H9 (cell line): ENCODE measurements at places on chromosomes 1 and 21. TPM values are rescaled to one million over a fixed set of nuclear protein-coding genes. Genes with fewer than 3 reads are reported as not detected.

Gene TNFRSF8
- 2.9 and 3.2 TPM in 2 replicates for total RNA-seq

Gene IGSF9
- total RNA-seq = 11.3 and 12.3 TPM in 2 replicates

Gene ATP8B2
- 37.6 and 38.7 TPM in 2 replicates for total RNA-seq

Gene IFI16
- total RNA-seq = 2.9 and 3.4 TPM in 2 replicates

Gene RAB7B
- total RNA-seq = 0.68 and 0.83 TPM in 2 replicates

Gene S100A5
- not detected in 2 replicates for total RNA-seq

Gene TTC22
- 0.55 and 0.59 TPM in 2 replicates for total RNA-seq

Gene TMEM125
- total RNA-seq = 19.1 and 19.6 TPM in 2 replicates

Gene NCAM2
- total RNA-seq = 2.2 and 2.6 TPM in 2 replicates

Gene CD164L2
- 1.2 and 1.5 TPM in 2 replicates for total RNA-seq

GRCh38 chr1:113072141-113072756, 749 bp upstream of the LRIG2 start:
- no peak for DNase-seq

GRCh38 chr1:21106238-21106637, 70.5 kb downstream of the EIF4G3 start:
- DNase-seq = no peak

GRCh38 chr1:187605736-187606135, 777.0 kb downstream of the PLA2G4A start:
- DNase-seq = no peak

DNA sequence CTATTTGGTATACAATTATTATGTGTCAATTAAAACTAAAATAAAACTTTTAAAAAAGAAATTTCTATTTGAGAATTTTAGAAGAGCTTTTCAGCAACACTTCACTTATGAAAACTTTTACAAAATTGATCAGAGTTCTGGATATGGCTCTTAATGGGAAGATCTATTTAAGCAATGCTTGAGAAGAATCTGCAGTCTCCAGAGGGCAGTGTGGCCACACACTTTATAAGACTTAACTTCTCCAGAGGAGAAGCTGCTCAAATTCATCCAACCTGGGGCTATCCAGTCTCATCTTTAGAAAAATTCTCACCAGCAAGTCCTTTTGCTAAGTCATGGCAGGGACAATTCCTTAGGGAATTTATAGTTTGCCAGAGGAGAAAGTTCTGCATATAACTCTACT, 25.2 kb upstream of the AGO1 start:
- DNase-seq = no peak

GRCh38 chr21:35438643-35439404, 389.7 kb upstream of the RUNX1 start:
- no peak for DNase-seq

GRCh38 chr21:26759731-26760130, 85.5 kb downstream of the ADAMTS1 start:
- no peak for DNase-seq

- no peak for DNase-seq
Observed at GRCh38 chr1:76725864-76726619, 141.2 kb upstream of the ST6GALNAC5 start.

DNA sequence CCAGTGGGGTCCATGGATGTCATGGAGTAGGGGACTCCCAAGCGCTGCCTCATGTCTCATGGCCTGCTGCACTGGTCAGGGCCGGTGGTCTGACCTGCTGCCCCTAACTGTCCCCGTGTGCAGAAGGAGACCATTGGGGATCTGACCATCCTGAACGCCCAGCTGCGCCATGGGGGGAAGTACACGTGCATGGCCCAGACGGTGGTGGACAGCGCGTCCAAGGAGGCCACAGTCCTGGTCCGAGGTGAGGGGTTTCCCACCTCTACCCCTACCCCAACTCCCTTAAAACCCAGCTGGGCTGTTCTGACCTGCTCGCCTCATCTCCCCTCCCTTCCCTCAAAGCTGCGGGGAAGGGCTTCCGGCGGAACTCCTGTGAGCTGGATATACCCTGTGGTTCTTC, 18.6 kb downstream of the TMEM81 start:
- DNase-seq = no peak

DNA sequence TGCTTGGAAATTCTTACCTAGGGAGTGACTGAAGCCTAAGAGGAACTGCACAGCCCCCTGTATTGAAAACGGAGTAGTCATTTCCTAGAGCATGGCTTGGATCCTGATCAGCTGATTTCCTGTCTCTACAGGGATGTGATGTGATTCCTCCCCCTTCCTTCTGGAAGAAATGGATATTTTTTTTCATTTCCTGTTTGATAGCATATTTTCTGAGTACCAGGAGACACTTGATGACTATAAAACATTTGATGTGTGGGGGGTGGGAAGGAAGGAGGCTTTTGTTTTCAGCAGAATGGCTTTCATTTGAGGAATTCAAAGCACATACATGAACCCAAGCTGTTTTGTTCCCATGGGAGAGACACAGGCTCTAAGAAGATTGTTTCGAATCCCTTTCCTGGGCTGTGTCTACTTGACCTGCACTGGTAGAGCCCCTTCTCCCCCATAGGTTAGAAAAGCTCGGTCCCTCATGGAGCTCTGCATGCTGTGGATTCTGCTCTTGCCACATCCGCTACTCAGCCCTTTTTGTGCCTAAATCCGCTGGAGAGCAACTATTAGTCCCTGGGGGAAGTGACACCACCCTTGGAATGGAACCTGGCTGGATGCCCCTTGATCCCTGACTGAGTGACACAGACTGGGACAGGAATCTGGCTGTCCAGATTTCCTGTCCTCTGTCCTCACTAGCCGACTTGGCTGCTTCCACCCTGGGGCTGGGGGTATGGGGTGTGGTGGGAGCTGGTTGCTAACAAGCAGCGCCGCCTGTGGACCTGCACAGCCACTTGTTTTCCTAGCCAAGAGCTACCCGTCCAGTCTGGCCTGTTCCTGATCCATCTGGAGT, 71.8 kb upstream of the MACF1 start:
- peak; percentile 95 for DNase-seq

GRCh38 chr1:40620150-40620549, 45.3 kb downstream of the RIMS3 start:
- DNase-seq = peak; percentile 11

GRCh38 chr1:176416777-176417176, 46.2 kb upstream of the PAPPA2 start:
- peak; percentile 36 for DNase-seq

GRCh38 chr1:175918364-175918801, 175.0 kb upstream of the TNR start:
- DNase-seq = no peak

GRCh38 chr1:154502744-154503115, 518 bp upstream of the SHE start:
- peak; percentile 62 for DNase-seq

DNA sequence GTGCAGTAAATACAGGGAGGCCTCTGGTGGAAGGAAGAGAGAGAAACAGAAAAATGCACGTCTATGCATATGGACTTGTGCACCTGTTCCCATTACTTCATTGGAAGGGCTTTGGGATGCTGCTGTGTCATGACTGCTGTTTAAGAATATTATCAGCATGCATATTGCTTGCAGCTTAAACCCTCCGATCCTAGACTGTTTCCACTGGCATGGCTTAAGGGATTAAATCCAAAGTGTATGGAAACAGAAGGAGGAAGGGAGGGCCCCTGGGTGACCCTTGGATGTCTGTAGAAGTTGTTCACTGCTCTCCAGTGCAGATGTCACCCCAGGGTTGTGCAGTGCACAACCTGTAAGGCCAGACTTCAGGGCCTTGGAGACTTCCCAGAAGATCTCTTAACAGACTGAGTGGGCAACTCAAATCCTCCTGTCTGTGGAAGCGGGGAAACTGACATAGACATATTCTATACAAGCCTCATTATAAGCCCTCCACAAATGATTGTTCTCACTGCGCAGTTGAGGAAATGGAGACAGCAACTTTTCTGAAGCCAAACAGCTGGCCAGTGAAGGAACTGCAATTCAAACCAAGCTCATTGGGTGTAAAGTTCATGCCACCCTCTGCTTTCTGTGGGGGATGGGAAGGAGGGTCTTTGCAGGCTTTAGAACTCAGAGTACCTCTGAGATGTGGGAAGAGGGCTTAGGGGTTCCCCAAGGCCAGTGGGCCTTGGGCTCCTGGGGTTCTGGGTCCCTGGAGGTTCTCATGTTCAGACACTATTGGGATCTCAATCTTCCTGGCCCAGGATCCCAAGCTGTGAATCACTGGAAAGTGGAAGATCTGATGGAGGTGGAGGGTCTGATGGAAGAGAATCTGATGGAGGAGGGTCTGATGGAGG, 73.8 kb downstream of the UMODL1 start:
- no peak for DNase-seq

DNA sequence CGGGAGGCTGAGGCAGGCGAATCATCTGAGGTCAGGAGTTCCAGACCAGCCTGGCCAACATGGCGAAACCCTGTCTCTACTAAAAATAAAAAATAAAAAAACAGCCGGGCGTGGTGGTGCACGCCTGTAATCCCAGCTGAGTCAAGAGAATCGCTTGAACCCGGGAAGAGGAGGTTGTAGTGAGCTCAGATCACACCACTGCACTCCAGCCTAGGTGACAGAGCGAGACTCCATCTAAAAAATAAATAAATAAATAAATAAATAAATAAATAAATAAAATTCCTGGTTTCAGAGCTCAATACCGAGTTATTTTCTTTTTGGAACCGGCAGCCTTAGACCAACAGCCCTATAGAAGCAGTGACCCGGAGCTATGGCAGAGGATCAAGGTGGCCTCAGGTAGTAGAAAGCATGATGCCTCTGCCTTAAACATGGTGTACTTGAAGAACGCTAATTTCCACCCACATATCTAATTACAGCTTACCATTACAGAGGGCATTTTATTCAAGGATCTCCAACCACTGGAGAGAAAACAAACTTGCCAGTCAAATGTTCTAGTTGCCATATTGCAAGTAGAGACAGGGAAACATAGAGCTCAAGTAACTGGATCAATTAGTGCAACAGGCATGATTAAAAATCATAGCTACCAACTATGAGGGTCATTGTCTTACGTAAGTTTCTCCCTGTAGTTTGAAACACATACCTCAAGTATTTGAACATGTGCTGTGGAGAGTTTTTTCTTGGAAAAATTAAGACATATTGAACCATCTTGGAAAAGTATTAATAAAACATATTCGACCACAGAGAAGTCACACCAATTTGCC, 2.0 kb upstream of the ENAH start:
- DNase-seq = no peak

DNA sequence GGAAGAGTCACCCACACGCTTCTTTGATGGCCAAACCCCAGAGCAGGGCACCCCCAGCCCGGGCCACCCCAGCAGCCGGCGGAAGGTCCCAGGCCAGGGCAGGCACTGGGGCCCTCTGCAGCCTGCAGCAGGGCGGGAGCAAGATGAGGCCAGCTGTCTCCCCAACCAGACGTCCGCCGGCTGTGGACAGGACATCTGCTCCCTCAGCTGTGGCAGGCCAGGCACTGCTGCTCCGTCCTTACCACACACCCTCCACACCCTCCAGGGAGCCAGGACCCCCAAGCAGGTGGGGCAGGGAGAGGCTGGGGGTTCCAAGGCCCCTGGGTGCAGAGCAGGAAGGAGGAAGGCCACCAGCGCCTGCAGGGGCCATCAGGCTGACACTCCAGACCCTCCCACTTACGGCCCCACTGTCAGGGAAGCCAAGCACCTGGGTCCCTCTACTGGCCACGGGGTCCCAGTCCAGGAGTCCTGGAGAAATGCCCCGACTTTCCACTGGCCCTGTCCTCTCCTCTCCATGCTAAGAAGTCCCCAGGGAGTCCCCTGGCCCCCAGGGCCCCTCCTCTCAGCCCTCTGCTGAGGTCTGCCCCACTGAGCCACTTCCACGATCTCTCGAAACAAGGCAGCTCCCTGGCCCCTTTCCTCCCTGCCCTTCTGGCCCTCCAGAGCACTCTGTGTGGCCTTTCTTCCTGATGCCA, 5.6 kb downstream of the WNT9A start:
- DNase-seq = peak; percentile 50

DNA sequence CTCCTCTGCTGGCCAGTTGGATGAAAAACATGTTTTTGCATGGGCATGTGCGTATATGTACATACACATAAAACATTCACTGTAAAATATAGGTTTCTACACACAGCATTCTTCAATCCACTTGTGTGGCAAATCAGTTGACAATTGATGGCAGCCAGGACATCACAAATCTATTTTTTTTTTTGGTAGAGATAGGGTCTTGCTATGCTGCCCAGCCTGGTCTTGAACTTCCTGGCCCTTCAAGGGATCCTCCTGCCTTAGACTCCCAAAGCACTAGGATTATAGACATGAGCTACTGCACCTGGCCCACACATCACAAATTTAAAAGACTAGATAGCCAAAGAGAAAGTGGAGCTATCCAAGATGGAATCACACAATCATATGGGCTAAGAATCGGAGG, 39.6 kb downstream of the ARHGEF11 start:
- no peak for DNase-seq

GRCh38 chr1:31405578-31406245, 7.3 kb upstream of the SERINC2 start:
- no peak for DNase-seq

DNA sequence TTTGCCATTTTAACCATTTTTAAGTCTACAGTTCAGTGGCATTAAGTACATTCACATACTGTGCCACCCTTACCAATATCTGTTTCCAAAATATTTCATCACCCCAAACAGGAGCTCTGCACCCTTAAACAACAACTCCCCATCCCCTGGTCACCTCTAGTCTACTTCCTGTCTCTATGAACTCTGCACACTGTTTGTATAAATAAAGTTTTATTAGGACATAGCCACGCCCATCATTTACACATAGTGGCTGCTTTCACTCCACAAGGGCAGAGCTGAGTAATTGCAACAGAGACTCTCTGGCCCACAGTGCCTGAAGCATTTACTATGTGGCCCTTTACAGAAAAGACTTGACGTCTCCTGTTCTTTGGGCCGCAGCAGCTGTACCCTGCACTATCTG, 30.1 kb downstream of the KCNAB2 start:
- DNase-seq = no peak

GRCh38 chr1:168774241-168774640, 45.2 kb upstream of the DPT start:
- no peak for DNase-seq

- DNase-seq = no peak
Observed at GRCh38 chr1:80427881-80428280, 1372.9 kb upstream of the ADGRL2 start.

GRCh38 chr1:109484519-109484975, 842 bp downstream of the ATXN7L2 start:
- peak; percentile 66 for DNase-seq

DNA sequence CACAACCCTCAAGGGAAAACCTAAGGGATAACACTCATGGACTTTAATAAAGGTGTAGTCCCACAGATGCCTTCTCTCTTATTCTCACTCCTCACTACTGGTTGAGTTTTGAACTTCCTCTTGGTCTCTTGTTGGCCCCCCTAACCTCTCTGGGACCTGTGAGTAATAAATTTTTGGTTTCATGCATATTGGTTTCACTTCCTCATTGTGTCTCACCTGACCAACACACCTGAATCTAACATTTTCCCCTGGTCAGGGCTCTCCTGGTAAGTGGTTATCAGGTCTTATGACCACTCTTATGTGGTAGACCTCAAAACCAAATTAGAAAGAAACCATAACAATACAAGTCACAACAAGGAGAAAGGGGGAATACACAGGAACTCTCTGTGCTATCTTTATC, 60.5 kb upstream of the PRMT6 start:
- no peak for DNase-seq
